WTC11 (cell line): ENCODE measurements at places on chromosomes 5 and 9. TPM values are rescaled to one million over a fixed set of nuclear protein-coding genes. Genes with fewer than 3 reads are reported as not detected.
A peak's percentile ranks its signal among the peaks of the same experiment; 100 is the strongest.

ARAP3 gene
- total RNA-seq: 51.2 to 60.4 TPM (median 53.4 TPM) in 3 replicates

DNA sequence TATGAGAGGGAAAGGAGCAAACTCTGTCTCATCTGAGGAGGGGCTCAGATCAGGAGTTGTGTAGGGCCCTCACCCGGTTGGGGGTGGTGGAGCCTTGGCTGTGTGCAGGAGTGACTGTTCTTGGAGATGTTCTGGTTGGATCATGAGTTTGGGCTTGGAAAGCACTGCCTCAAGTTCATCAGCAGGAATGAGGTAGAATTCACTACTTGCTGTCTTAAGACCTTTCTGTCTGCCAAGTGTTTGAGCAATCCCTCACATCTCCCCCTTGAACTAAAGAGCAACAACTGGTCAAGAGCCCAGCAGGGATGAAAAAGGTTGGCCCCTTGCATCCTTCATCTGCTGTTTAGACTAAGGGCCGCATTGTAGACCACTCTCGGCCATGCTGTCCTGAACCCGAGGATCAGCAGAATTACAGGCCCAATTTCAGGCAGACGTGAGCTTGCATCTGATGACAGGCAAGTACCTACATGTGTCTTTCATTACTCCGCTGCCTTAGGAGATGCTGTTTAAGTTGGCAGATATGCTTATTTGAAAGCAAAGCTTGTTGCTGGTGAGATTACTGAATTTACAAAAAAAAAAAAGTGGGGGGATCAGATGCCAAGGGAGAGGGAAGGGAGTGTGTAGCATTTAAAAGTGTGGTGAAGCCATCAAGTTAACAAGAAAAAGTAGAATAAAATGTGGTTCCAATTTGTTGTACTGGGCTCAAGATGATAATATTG is 36.4 kb downstream of the PIK3R1 start:
- peaks cover 45% of the 10 kb centered on the region for H3K4me1 ChIP-seq
- H3K36me3 ChIP-seq: no peaks in the 10 kb centered on the region
- H3K27me3 ChIP-seq: no peaks in the 10 kb centered on the region
- no peak for DNase-seq
- H3K27ac ChIP-seq: no peak overlapping the region

- no peak overlapping the region for H3K27ac ChIP-seq
- DNase-seq: no peak
- no peak overlapping the region for H3K4me3 ChIP-seq
Measured at GRCh38 chr9:76298521-76299144, 95.6 kb downstream of the RFK start.

- H3K27ac ChIP-seq: no peak overlapping the region
- no peak overlapping the region for H3K4me3 ChIP-seq
- H3K4me1 ChIP-seq: peaks cover 2% of the 10 kb centered on the region; the same call in 1 of the 2 replicates
- no peaks in the 10 kb centered on the region for H3K36me3 ChIP-seq
- no peak for DNase-seq
Measured at GRCh38 chr9:133684936-133685361, 48.8 kb downstream of the DBH start.

SLC1A1 gene
- total RNA-seq: 7.0 to 8.5 TPM (median 7.1 TPM) in 3 replicates

DNA sequence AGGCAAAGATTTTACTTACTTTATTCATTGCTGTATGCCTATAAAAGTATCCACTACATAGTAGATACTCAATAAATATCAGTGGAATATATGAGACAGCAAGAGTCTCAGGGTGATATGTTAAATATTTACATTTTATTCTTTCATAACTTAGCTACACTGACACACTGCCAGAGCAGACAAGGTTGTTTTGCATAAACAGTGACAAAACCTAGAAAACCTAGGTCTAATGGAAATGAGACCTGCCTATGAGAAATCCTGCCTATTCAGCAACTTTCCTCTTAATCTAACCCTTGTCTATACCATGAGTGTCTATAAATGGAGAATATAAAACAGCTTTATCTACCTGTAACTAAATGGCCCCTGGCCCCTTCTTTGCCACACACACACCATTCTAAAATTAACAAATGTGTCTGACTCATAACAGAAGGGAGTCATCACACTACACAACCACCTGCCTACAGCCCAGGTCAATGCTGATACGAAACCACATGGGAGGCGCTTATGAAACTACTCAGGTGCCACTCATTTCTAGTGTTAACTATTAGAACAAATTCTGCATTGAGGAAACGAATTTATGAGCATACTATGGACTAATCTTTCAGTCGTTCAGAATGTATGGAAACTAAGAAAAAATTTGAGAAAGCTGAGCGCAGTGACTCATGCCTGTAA is 60.3 kb downstream of the UBAP2 start:
- no peaks in the 10 kb centered on the region for H3K27me3 ChIP-seq
- H3K27ac ChIP-seq: no peak overlapping the region
- H3K4me1 ChIP-seq: no peaks in the 10 kb centered on the region
- no peak for DNase-seq
- peaks cover 33% of the 10 kb centered on the region for H3K36me3 ChIP-seq
- H3K4me3 ChIP-seq: no peak overlapping the region

GRCh38 chr9:77864211-77864889 is 167.3 kb downstream of the GNAQ start:
- no peak for DNase-seq

DNA sequence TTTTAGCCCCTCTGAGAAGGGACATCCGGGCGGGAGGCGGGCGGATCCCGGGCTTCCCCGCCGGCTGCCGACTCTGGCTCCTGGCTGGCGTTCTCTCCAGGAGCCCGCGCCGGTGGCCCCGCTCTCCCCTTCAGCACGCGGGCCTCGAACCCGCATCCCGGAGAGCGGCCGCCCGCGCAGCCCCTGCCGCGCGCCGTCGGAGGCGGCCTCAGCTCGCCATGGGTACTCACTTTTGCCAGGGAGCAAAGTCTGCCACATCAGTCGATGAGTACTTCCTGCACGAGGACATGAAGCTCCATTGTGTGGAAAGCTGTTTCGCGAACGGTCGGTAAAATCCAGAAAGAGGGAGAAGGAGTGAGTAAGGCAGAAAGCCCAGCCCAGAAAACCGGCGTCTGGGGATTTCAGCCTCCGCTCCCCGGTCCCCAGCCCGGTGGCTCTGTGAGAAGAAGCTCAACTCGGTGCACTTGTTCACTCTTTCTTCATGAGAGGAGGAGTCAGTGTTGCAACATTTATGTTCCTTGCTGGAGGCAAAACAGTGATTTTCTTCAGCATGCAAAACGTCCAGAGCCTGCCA is at the start of gene PRLR:
Gene PRLR (minus strand): TSS at position 450 of the 574 bp plus-strand sequence. CDS start 140,867 bp downstream, outside the sequence.
- DNase-seq: peak; percentile 29
- H3K4me1 ChIP-seq: peaks cover 29% of the 10 kb centered on the region
- peak within 1 kb of the TSS; percentile 86 for H3K4me3 ChIP-seq
- peaks cover 7% of the 10 kb centered on the region; the same call in 1 of the 2 replicates for H3K27me3 ChIP-seq
- no peaks in the 10 kb centered on the region for H3K36me3 ChIP-seq

- peak overlapping the region; percentile 89 for H3K27ac ChIP-seq
- H3K4me1 ChIP-seq: peaks cover 31% of the 10 kb centered on the region
- peak; percentile 41 for DNase-seq
- peaks cover 31% of the 10 kb centered on the region for H3K36me3 ChIP-seq
- no peaks in the 10 kb centered on the region for H3K27me3 ChIP-seq
Measured at GRCh38 chr9:78298046-78298765, 1.3 kb downstream of the PSAT1 start.

DNA sequence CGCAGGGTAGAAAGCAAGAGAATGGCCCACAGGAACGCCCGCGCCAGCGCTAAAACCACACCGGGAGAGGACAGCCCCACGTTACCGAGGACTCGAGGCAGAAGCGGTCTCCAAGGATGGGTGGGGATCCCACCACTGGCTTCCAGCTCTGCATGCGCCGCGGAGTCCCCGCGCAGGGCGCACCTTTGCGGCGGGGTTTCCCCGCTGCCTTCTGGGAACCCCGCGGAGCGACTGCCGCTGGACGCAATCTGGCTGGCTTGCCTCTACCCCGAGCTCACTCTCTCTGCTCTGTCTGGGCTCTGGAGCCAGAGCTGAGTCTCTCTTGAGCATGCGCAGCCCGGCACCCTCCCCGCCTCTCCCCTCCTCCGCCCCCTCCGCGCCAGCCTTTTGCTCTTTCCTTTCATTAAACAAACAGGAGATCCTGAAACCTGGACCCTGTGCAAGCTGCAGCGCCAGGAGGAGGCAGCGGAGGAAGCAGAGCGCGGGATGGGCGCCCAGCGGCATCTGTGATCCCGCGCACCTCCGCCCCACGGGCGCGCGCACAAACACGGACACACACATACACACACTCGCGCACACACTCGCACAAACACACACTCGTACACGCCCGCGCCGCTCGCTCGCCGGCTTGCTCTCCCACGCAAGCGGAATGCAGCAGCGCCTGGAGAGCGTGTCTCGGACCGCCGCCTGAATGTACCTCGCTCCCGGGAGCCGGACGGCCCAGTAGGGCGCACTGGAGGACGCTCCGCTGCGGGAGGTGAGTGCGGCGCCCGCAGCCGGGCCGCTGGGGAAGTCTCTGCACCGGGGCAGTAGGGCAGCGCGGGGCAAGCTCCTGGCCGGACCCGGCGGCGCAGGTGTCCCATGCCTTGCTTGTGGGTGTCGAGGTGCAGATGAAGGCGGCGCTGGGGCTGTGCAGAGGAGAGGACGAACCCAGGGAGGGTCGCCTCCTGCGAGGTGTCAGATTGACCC is at the start of gene PLPPR1:
Gene PLPPR1 (plus strand): TSS at position 382 of the 969 bp plus-strand sequence.
- H3K27ac ChIP-seq: no peak within 1 kb of the TSS
- DNase-seq: peak; percentile 77
- H3K4me3 ChIP-seq: peak within 1 kb of the TSS; percentile 88
- H3K4me1 ChIP-seq: peaks cover 24% of the 10 kb centered on the region
- H3K27me3 ChIP-seq: peaks cover 72% of the 10 kb centered on the region

DNA sequence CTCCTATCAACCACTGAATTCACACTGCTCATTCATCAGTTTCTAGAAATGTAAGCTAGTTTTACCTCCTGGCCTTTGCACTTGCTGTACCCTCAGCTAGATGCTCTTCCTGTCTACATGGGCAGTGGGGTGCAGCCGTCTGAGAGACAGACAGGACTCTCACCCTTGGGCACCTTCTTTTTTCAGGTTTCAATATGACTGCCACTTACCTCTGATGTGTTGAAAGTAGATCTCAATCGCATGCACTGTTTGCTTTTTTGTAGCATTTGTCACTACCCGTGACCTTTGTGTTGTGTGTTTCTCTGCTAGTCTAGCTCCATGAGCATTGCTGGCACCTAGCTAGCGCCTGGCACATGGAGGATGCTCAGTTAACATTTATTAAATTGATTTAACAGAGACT is 403.1 kb upstream of the TRPC7 start:
- no peaks in the 10 kb centered on the region for H3K36me3 ChIP-seq
- peaks cover 6% of the 10 kb centered on the region; the same call in 1 of the 2 replicates for H3K27me3 ChIP-seq
- no peak overlapping the region for H3K27ac ChIP-seq
- no peak for DNase-seq
- H3K4me1 ChIP-seq: peaks cover 6% of the 10 kb centered on the region
- no peak overlapping the region for H3K4me3 ChIP-seq

- no peak overlapping the region for H3K27ac ChIP-seq
- H3K36me3 ChIP-seq: peaks cover 24% of the 10 kb centered on the region
- 0 out of 2 replicates have a peak, but pooled peaks cover 5% of the 10 kb centered on the region for H3K4me1 ChIP-seq
- no peaks in the 10 kb centered on the region; the same call in 1 of the 2 replicates for H3K27me3 ChIP-seq
- H3K4me3 ChIP-seq: no peak overlapping the region
Measured at GRCh38 chr9:23887781-23888180, 61.7 kb upstream of the ELAVL2 start.

DNA sequence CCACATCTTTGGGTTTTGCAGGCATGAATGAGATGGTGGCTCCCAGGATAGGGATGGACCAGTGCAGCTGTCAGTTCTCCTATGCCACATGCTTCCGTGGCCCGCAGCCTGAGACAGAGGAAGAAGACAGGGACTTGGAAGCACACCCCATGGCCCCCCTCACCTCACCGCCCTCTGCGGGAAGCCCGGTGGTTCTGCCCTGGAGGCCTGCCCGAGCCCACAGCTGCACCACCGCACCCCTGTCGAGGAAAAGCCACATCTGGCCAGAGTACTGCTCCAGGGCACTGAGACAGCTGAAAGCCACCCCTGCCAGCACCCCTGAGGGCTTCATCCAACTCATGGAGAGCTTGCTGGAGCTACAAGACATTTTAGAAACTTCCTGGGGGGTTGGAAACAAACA is 7.6 kb upstream of the TRMT10B start:
- H3K27ac ChIP-seq: no peak overlapping the region
- no peaks in the 10 kb centered on the region; the same call in 1 of the 2 replicates for H3K27me3 ChIP-seq
- no peaks in the 10 kb centered on the region for H3K4me1 ChIP-seq
- H3K36me3 ChIP-seq: no peaks in the 10 kb centered on the region
- no peak for DNase-seq

SLC34A3 gene
- total RNA-seq: 0.13 to 0.23 TPM (median 0.14 TPM) in 3 replicates
